ENCODE measurements at places on chromosomes 3 and 15. TPM values are rescaled to one million over a fixed set of nuclear protein-coding genes. Genes with fewer than 3 reads are reported as not detected.

SNTN gene
- not detected for total RNA-seq

DNA sequence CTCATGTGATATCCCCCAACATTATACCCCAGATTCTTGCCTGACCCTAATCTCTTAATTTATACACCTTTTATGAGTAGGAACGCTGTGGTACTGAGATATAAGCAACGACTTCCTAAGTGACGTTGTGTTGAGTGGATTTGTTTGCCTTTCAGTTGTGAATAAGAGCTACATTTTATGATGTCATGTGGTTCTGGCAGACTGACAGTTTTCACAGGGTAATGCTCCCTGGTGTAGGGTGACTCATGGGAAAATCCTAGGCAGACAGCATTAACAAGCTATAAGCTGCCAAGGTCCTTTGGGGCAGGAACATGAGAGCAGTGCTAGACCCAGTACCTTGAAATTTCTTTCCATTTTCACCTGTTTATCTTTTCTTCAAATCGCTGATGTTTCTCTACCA, 11.2 kb downstream of the C3orf52 start:
- DNase-seq, result no peak

- no peak for DNase-seq
Measured at GRCh38 chr15:40397688-40398412, 7.7 kb upstream of the IVD start.

DNA sequence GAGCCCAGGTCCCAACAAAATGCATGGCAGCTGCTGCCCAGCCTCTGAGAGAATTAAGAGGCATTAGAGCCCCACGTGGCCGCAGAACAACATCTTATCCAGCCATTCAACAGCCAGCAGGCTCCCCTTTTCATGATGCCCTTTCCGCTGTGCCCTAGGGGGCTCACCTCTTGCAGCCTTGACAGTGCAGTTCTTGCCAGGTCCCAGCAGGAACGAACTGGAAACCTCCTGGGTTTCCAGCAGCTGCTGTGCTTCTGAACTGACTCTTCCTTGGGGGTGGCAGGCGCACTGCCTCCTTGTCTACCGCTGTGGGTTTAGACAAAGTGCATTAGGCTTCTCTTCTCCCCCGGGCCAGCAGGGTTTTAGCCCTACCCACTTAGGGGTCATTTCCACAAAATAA, 85.2 kb downstream of the FAM174B start:
- no peak for DNase-seq

PYGO1 gene
- total RNA-seq, result 2.9 TPM

ARGFX gene
- total RNA-seq, result not detected

SH2D7 gene
- total RNA-seq, result not detected

- DNase-seq, result no peak
Measured at GRCh38 chr3:151726016-151726415, 7.7 kb upstream of the AADACL2 start.

GRK7 gene
- 0.08 TPM for total RNA-seq

GRCh38 chr3:54801977-54802376, 125.9 kb downstream of the LRTM1 start:
- DNase-seq, result no peak

SUCNR1 gene
- total RNA-seq, result 7.1 TPM

- DNase-seq, result no peak
Measured at GRCh38 chr3:165895919-165896318, 58.7 kb upstream of the BCHE start.

CRYBG3 gene
- total RNA-seq, result 3.1 TPM

GRCh38 chr15:94864600-94864999, 633.2 kb downstream of the MCTP2 start:
- DNase-seq, result no peak

DNA sequence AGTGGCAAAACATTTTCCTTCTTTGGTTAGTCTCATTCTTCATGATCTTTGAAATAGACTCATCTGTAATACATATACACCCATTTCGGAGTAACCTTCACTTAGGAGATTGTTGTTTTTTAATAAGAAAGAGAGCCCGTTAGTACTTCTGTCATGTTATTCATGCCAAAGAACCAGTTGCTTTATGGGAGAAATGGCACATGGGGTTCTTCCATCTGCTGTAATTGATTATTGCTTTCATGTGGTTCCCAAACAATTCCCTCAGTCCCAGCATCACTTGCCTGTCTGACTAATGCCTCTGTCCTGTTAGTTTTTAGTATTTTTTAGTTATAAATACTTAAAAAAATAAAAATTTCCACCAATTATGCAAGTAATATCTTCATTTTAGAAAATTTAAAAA, 33.8 kb upstream of the FAH start:
- DNase-seq, result no peak

GRCh38 chr3:46852334-46852720, 10.9 kb downstream of the MYL3 start:
- DNase-seq, result no peak

- DNase-seq, result peak; percentile 16
Measured at GRCh38 chr15:100249096-100249815, 92.5 kb downstream of the ADAMTS17 start.

- no peak for DNase-seq
Measured at GRCh38 chr3:77236118-77236517, 196.2 kb downstream of the ROBO2 start.

DNA sequence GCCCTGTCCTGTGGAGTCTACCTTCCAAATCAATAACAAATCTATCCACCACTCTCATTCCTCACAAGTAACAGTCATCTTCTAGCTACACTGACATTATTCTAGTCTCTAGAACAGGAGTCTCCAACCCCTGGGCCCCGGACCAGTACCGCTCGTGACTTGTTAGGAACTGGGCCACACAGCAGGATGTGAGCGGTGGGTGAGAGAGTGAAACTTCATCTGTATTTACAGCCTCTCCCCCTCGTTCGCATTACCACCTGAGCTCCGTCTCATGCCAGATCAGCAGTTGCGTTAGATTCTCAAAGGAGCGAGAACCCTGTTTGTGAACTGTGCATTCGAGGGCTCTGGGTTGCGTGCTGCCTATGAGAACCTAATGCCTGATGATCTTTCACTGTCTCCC, 31.9 kb downstream of the ROBO2 start:
- DNase-seq, result no peak

GRCh38 chr3:138768125-138768524, 66.6 kb downstream of the PIK3CB start:
- no peak for DNase-seq

GOLGA6A gene
- 1.4 TPM for total RNA-seq

GRCh38 chr3:112351823-112352222, 18.9 kb downstream of the CD200 start:
- DNase-seq, result no peak
